ENCODE measurements at places on chromosomes 2 and 18. TPM values are rescaled to one million over a fixed set of nuclear protein-coding genes. Genes with fewer than 3 reads are reported as not detected.

DNA sequence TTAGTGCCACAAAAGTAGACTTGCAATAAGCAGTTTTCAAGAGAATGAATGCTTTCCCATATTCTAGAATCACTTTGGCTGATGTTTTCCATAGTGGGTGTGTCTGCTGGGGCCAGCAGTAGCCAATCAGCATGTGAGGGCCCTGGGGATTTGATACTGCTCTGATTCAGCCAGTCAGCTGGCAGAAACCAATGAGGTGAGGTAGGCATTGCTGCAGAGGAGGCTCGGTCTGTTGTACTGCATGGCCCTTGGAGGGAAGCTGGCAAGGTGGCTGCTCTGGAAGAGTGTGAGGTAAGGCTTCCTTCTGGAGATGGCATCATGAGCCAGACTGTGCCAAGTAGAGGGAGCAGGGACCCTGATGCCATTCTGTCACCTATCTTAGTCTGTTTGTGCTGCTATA lies 22.7 kb downstream of the TMEM87B start:
- DNase-seq, result no peak

DNA sequence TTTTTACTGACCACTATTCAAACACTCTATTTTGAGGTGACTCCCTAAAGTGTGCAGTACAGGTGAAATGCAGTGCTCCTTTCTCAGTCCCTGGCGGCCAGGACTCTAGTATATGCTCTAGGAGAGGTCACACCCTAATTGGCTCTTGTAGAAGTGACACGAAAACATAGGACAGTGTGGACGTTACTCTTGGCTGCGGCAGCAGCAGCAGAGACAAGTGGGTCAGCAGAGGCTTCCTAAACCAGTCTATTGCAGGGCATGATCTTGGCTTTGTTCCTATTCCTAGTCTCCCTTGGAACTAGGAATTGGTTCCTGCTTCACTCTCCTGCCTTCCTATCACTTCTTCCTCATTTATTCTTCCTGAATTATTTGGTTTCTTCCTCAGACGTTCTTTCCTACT lies 10.1 kb upstream of the ONECUT2 start:
- DNase-seq, result no peak

- no peak for DNase-seq
Measured at GRCh38 chr2:220648628-220649027, 923.5 kb downstream of the EPHA4 start.

DNA sequence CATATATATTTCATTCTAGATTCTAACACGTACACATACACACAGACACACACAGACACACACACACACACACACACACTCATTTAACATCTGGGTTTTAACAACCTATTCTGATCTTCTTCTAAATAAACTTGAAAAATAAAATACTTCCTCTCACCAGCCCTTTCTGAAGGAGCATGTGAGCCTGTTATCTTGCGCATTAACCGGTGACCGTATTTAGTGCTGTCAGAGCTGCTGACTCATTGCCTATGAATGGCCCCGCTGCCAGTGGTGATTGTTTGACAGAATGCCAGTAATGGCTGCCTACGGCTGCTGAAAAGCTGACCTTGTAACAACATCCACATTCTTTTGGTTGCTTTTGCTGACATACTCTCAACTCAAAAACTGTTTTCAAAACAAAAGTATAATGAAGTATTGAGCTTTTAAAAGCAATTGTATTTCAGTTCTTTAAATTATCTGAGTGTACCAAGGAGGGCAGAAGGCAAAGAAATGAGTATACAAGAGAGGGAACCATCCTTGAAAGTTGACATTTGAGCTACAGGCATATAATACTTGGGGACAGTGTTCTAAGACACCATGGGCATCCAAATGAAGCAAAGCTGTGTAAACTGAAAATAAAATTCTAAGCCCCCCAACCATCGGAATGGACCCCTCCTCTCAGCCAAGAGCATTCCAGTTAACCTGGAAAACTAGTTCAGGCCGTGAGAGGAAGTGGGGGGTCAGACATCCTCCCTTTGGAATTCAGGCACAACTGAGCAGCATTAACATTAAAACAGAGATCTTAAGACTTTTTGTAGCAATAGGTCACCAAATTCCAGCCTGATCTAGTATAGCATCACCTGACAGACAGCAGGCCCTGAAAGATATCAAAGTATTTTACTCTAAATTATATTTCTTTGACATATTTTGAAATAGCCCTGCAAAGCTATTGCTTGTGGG lies 50.2 kb upstream of the DTNA start:
- peak; percentile 63 for DNase-seq

DNA sequence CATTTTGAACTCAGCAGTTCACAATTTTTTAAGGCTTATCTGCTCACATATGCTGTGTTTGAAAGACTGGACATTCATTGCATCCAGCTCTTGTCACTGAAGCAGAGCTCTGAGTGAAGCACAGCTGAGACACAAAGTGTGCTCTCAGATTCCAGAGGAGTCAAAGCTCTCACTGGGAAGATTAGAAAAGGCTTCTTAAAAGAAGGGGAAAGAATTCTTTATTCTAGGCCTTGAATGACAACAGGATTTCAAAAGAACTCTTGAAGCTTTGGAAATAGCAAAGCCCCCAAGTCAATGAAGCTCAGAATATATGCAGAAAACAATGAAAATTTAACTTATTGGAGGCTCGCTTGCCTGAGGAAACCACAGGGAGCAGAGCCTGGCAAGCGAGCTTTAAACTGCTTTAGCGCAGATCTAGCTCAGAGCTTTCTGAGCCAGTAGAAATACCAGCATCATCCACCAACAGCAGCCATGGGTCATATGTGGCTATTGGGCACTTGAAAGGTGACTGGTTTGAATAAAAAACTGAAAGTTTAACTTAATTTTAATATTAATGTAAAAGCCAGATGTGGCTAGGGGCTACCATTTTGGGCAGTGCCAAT lies 369.7 kb downstream of the OSR1 start:
- no peak for DNase-seq

DNA sequence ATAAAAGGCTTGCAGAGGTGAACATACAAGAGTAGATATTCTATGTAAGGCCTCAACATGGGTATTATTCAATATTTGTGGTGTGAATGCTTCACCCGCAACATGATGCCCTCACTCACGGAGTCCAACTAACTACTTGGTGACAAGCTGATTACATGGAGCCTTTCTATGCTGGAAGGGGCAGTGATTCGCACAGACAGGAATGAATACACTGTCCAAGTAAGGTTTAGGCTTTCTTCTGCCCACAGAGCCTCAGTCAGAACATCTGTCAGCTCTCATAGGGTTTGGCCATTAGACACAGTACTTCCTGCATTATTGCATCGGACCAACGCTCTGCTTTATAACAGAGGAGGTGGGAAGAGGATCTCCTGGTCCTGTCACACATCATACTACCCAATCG lies 80.3 kb upstream of the SLC35G4 start:
- no peak for DNase-seq

GRCh38 chr18:57624988-57625387 lies 3.4 kb upstream of the NARS1 start:
- no peak for DNase-seq

DNA sequence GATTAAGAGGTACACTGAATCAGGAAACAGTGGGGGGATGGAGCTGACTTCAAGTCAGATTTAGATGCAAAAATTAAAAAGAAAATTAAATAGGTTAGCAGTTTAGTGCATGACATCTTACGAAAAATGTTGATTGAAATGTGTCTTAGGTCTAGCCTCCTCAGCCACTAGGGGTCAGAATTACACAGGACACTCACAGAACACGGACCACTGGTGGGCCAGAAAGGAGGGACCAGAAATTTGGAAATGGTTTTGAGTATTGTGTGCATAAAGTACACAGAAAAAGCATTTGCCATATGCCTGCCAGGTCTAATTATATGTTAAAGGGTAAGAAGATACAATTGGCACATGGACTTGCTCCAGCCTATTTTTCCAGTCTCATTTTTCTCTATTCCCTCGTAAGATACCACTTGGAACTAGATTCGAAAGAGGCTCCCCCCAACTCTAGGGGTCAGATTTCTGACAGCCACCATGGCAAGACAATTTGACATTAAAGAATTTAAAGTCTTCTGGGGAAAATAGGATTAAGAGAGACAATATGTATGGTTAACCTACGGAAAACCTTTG lies 550.2 kb upstream of the SETBP1 start:
- peak; percentile 71 for DNase-seq

DNA sequence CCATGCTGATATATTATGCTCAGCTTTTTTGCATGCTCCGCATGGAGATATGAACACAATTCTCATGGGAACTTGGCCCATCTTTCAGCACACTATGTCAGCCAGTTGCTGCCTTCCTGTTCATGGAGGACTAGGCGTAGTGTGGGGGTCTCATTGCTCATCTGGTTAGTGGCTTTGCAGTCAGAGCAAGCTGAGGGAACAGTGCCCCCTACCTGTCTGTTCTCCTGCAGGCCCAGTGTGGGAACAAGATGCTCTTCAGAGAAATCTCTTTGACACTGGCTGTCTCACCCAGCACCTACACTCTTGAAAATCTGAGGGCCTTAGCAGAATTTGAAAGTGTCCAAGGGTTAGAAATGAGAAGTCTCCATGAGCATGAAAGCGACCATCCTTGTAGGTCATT lies 47.1 kb downstream of the SPTBN1 start:
- DNase-seq, result no peak

GRCh38 chr2:38648107-38648761 lies 17.7 kb upstream of the GALM start:
- DNase-seq, result no peak

DNA sequence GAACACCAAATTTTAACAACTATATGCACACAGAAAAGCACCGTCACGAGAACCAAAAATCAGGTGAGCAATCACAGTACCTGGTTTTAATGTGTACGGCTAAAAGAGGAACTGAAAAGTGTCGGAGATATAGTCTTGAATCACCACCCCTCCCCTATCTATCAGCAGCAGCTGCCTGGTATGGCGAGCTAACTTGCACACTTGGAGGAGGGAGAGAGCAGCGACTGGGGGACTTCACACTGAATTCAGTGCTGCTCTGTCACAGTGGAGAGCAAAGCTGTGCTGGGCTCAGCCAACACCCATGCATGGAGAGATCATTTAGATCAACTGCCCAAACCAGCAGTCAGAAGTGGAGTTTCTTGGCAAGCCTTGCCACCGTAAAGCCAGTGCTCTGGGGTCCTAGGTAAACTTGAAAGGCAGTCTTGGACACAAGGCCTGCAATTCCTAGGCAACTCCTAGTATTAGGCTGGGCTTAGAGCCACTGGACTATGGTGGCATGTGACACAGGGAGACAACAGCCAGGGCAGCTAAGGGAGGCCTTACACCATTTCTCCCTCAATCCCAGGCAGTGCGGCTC lies 89.2 kb upstream of the CD226 start:
- DNase-seq, result no peak

GRCh38 chr2:18172607-18173006 lies 294.1 kb downstream of the KCNS3 start:
- DNase-seq, result no peak

DNA sequence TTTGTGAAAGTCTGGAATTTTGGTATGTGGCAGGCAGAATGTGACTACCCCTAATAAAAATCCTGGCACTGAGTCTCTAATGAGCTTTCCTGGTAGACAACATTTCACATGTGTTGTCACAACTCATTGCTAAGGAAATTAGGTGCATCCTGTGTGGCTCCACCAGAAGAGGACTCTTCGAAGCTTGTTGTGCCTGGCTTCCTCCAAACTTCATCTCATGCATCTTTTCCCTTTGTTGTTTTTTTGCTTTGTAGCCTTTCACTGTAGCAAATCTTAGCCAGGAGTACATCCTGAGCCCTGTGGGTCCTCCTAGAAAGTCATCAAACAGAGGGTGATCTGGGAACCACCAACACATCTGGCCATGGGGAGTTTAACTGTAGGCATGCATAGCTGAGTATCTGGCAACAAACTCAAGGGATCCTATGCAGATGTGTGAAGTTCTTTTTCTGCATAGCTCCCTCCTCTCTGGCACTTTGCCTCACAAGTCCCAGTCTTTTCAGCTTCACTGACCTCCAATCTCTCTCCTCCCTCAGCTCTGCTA lies 42.1 kb upstream of the SERTAD2 start:
- no peak for DNase-seq

DNA sequence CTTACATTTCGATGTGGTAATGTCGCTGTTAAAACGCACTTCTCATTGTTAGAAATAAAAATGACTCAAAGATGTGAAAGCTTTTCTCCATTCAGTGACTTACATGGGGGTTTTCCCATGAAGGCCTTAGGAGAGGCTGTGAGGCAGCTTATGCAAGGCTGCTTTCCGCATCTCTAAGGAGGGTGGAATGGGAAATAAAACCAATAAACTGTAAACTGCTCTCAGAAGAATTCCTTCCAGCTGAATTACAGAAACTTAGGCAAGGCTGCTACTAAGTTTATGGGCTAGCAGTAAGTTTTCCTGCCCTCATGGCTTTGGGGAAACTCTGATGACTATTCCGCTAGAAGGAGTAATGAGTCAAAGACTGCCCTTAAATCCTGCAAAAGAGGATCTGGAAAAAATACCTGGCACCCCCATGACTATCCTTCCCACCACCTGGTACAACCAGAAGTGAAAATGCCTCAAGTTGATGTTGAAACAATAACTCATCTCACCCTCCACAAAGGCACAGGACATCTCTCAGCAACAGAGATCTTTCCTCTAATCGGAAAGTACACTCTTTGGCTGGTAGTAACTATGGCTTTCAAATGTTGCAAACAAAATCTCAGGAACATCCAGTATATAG lies 97.7 kb upstream of the SMAD7 start:
- DNase-seq, result no peak

DNA sequence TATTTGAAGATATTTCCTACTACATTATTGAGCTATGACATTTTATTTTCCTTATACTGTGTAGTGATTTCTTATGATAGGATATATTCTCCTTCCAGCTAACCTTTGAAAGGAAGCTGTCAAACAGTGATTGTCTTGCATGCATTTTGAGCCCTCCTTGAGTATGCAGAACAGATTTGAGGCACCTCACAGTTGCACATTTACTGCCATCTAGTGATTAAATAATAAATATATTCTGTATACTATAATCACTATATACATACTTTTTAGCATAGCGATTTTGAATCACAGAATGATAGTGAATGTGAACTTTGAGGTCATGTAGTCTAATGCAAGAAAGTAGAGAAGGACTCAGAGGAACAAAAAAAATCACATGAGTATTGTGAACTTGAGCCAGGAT lies 268.4 kb upstream of the CDH19 start:
- no peak for DNase-seq

- DNase-seq, result peak; percentile 48
Measured at GRCh38 chr2:23803965-23804542, 122.9 kb downstream of the ATAD2B start.

- DNase-seq, result no peak
Measured at GRCh38 chr2:218262237-218262600, 1.4 kb downstream of the GPBAR1 start.

The PNKD gene
- 53.3 TPM for total RNA-seq

The ANO7 gene
- 1.3 TPM for total RNA-seq

The PROC gene
- 1.1 TPM for total RNA-seq

The LRP2 gene
- 0.27 TPM for total RNA-seq

The CCDC74B gene
- total RNA-seq, result not detected

The TCF23 gene
- not detected for total RNA-seq

The CBLN2 gene
- not detected for total RNA-seq

The CHN1 gene
- 0.54 TPM for total RNA-seq

The LOXL3 gene
- 14.3 TPM for total RNA-seq

The DOK6 gene
- total RNA-seq, result 1.3 TPM

The SCG2 gene
- not detected for total RNA-seq

The DIPK1C gene
- under 0.01 TPM for total RNA-seq

The LHCGR gene
- total RNA-seq, result not detected

The ZBTB7C gene
- total RNA-seq, result not detected

The ZNF892 gene
- total RNA-seq, result 4.8 TPM
